ENCODE measurements at places on chromosomes 6 and 20. TPM values are rescaled to one million over a fixed set of nuclear protein-coding genes. Genes with fewer than 3 reads are reported as not detected.

HLA-G gene
- 2.6 TPM for polyA plus RNA-seq

COX7A2 gene
- polyA plus RNA-seq, result 463 TPM

SLC35D3 gene
- polyA plus RNA-seq, result 0.71 TPM

PRND gene
- 3.3 TPM for polyA plus RNA-seq
